Lung (tissue), 17 donors: ENCODE measurements at places on chromosomes 7 and 10. TPM values are rescaled to one million over a fixed set of nuclear protein-coding genes. Genes with fewer than 3 reads are reported as not detected.

Gene UPK3BL2
- 17.4 TPM for total RNA-seq

Gene ZNF511
- total RNA-seq, result 53.5 TPM

Gene MTPN
- total RNA-seq, result 116 TPM

Gene TDRD1
- total RNA-seq, result 0.37 TPM

DNA sequence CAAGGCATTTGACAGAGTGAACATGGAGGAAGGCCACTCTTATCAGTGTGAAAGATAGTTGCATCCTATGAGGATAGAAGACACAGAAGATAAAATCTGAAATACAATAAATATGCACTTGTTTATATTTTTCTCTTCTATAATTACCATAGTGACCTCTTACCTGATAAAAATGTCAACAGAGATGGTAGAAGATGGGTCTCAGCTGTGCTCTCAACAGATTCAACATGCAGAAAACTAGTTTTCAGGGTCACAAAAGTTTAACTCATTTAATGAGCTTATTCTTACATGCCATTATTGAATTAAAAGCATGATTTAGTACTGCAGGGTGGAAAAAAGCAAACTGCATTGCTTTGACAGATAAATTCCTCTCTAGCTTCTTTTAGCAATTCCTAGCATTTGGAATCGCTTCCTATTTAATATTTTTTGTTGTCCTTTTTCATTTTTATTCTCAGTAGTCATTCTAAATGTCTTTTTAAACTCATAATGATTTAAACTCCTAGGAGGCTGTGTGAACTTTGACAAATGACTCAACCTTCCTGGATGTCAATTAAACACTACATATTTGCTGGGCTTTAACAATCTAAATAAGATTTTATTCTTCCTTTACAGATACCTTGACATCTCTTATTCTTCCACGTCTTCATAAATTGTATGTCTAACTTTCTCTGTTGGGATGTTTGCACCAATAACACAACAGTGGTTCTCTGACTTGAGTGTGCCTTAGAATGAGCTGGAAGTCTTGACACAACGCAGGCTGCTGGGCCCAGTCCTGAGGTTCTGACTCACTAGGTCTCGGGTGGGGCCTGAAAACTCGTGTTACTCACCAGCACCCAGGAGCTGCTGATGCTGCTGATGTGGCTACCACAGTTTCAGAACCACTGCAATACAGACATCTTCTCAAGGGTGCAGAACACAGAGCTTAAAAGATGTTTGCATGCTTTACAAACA lies 565.5 kb upstream of the IGFBP3 start:
- H3K27ac ChIP-seq, result no peak overlapping the region
- no peak overlapping the region for H3K4me3 ChIP-seq
- no peaks in the 10 kb centered on the region for H3K27me3 ChIP-seq
- H3K36me3 ChIP-seq, result no peaks in the 10 kb centered on the region

DNA sequence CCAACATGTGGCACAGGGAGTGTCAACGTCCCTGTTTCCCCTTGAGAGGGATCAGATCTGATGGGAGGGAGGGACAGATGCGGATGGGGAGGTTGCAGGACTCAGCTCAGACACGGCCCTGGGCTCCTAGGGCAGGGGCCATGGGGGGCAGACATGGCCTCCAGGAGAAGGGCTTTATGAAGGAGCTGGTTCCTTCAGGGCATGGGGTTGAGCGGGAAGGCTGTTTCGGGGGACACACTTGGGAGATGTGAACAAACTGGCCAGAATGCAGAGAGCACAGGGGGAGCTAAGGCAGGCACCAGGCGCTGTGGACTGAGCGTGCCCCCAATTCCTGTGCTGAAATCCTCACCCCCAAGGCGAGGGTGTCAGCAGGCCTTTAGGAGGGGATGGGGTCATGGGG lies 581.9 kb upstream of the FOXK1 start:
- no peak overlapping the region for H3K27ac ChIP-seq
- H3K4me1 ChIP-seq, result no peaks in the 10 kb centered on the region
- H3K4me3 ChIP-seq, result no peak overlapping the region
- no peaks in the 10 kb centered on the region for H3K36me3 ChIP-seq

- H3K4me1 ChIP-seq, result no peaks in the 10 kb centered on the region
- no peak overlapping the region for H3K4me3 ChIP-seq
- no peak for DNase-seq
- H3K27ac ChIP-seq, result no peak overlapping the region
- no peaks in the 10 kb centered on the region for H3K36me3 ChIP-seq
Measured at GRCh38 chr10:84583501-84583900, 255.1 kb downstream of the CCSER2 start.
